Ammon's horn (tissue), 1 donor: ENCODE measurements at places on chromosomes 2 and 18.

DNA sequence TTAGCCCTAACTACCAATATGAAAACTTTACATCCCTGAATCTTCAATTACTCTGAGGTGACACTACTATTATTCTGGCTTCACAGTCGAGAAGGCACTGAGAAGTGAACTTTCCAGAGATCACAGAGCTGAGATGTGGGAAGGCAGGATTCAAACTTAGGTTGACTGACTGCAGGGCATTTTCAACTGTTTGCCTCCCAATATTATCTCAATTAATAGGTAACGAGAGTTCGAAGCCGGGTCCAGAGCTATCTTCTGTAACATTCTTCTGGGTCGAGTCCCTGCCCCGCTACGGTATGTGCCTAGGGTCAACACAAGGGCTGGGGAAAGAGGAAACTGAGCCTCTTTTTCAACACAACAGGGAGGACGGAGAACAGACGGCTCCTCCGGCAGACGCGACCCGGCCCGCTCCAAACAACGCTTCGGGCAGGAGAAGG lies 740 bp downstream of the CHMP3 start:
- DNase-seq: no peak

DNA sequence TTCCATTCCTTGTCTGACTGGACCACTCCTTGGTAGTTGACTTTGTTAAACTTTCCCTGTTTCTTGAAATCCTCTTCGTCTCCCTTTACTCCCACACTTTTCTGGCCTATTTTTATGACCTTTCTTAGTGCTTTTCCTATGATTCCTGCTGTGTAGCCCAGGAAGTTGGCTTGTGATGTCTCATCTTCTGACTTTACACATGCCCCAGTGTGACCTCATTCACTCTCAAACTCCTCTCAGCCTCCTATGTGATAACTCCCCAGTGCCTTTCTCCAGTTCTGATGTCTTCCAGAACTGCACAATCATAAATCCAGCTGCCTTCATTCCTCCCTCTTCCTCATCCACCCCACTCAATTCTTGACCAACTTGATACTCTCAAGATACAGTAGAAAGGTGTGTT lies 407.6 kb downstream of the TGIF1 start:
- no peak for DNase-seq

DNA sequence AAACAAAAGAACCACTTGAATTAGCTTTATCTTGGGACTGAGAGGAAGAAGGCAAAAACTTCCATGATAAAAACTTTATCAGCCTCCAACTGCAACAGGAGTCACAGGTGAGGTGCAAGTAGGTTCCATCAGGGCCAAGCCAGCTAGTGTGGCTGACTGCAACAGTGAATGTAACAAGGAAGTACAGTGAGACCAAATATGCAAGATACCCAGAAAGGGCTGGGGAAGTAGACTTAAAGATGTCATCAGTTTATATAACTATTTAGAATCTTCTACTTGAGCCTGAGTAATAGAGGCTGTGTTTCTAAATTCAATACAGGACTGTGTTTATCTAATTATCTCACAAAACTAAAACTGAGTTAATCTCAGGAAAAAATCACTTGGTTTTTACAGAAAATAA lies 14.8 kb downstream of the PLEKHM3 start:
- DNase-seq: no peak

- DNase-seq: no peak
Measured at GRCh38 chr2:4964579-4964978, 727.6 kb upstream of the SOX11 start.

- no peak for DNase-seq
Measured at GRCh38 chr2:10826625-10827024, 14.0 kb upstream of the PDIA6 start.

DNA sequence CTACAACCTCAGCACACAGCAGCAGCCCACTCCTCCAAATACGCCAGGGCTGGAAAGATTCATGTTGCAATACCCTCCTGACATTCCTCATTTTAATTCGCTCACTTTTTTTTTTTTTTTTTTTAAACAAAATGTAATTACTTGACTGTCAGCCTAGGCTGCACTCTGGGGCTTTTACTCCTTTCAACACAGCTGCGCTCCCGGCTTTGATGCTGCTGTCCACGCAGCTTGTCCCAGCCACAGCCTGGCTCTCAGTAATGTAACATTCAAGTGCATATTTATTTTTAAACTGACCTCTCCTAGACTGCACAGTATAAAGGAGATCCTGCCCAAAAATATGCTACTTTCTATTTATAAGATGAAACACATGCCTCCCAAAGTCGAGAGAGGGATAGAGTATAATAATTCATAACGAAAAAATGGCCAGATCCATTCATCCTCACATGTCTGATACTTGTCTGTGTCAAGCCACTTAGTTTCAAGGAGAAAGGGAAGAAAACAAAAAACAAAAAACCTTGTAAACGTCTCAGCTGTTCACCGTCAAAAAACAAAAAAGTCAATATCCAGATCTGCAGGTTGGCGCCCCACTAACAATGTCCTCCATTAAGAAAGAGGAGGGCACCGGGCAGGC lies 949 bp downstream of the CDC42EP3 start:
- DNase-seq: no peak

- no peak for DNase-seq
Measured at GRCh38 chr18:77086034-77086433, 46.5 kb downstream of the MBP start.

GRCh38 chr2:162175714-162176113 lies 23.7 kb upstream of the GCG start:
- no peak for DNase-seq

GRCh38 chr2:238061315-238062202 lies 758 bp downstream of the SCLY start:
- DNase-seq: peak; percentile 34

DNA sequence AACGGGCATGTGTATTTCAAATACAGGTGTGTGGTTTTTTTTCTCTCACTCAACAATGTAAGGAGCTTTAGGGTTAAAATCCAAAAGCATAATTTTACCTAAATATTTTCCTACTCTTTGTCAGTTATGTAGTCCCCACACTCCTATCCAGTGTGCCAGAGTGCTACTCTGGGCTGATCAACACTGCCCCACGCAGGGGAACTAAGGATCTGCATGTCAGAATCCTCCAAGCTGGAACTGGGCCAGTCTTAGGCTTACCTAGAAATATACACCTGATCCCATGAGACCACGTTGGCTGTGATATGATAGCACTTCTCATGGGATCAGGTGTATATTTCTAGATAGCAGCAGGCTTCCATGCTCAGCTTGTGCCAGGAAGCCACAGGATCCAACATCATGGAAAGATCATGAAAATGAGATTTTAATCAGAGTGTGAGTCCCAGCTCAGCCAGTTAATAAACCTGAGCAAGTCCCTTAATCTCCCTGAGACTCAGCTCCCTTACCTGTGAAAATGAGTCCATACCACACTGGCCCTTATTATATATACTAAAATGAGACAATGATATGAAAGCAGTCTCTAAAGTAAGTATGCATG lies 29.7 kb downstream of the CCDC141 start:
- DNase-seq: no peak

DNA sequence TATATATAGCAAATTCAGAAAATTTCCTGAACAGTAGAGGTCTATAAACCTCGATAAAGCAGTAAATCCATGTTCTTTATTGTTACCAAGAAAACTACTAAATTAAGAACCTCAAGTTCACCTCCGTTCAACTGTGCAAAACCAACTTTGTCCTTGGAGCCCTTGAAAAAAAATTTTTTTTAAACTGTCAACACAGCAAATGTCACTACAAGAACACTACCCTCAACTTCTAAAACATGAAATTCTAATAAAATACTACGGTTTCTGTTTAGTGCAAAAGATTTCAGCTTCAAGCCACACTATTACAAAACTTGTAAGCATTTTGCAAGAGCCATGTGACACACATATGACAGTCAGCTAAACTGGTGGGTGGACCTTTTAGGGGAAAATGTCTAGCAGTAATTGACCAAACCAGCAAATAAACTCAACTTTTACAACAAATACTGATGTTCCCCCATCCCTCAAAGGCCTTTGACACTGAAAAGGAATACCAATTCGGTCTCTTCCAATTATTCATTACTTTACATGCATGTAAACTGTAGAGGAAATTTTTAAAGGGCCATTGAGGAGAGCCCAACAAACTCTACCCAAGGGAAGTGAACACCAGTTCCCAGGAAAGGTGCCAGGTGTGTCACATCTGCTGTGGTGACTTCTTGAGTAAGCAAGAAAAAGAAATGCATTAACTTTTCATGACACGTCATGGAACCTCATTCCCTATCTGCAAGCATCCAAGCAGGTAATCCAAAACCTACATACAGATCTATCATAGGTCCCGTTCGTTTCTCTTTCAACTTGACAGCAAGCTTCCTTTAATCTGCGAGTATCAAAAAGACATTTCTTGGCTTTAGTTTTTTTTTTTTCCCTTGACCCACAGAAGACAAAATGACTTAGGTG lies 1.4 kb downstream of the RAB1A start:
- peak; percentile 24 for DNase-seq

- DNase-seq: peak; percentile 83
Measured at GRCh38 chr2:127514485-127514884, 11.8 kb downstream of the IWS1 start.

DNA sequence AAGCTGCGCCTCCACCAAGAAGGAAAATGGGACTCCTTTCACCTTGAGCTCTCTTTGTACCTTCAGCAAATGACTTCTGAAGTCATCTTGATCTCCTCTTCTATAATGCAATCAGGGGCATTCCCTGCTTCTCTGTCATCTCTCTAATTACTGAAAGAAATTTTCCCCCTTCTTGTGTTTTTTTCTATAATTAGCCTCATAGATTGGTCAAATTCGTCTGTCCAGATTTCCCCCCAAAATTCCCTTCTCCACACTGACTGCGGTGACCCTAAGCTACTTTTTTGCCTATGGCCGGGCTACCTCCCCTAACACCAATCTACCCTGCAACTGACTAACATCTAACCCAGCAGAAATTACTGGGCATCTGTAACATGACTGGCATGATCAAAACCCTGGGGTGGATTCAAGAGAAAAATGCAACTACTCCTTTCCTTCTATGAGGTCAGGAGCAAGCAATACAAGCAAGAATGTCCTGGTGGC lies 168.6 kb downstream of the BCL2 start:
- DNase-seq: no peak

DNA sequence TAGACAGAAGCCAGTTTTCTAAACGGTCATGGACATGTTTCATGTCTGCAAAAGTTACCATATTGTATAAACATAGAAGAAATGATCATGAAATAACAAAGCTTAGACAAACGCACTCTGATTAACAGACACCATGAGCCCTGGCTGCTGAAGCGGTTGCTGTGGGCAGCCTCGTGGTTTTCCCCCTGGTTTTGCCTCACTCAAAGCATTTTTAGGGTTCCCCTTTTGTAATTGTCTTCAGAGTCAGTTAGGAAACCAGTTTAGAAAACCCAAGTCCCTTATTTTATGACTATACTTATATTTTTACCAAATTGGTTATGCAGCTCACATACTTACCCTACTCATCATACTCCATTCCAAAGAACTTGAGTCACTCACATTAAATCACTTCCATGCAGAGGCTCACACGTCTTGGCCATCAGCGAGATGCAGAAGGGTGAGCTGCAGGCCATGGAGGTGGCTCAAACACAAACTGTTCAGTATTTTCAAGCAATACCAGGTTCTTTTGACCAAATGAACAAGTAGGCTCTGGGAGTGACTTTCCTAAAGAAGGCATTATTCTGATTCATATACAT lies 105.6 kb upstream of the SALL3 start:
- no peak for DNase-seq

DNA sequence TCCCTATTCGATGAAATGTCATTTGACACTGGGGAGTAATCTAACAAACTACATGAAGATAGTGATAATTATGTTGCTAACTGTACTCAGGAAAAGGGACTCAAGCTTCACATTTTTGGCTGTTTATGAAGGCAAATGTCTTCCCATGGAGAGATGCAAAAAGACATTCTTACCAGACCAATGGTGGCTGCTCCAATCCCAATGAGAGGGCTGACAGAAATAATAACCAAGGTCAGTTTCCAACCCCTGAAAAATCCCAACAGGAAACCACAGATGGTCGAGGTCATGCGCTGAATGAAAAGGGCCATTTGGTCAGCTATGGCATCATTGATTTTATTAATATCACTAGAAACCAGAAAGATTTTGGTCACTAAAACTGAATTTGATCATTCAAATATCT lies 37.6 kb downstream of the ABCB11 start:
- DNase-seq: no peak

GRCh38 chr2:207230261-207231105 lies 64.7 kb upstream of the KLF7 start:
- DNase-seq: no peak
